ENCODE measurements at places on chromosomes 7 and 10.

DNA sequence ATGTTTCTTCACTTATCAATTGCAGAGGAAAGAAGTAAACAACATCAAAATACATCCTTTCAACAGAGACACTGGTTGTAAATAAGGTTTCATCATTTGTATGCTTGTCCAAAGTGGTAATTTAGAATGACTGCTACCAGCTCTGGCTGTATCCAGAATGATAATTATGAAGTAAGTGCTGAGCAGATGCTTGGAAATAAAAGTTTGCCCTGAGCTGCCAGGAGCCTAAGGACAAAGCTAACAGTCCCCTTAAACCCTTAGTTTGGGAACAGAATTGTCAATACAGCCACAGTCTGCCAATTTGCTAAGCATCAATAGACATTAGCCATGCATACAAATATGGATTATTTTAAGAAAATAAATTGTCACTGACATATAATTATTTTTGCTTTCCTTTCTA is 147.0 kb upstream of the SLC13A1 start:
- no peak for DNase-seq

DNA sequence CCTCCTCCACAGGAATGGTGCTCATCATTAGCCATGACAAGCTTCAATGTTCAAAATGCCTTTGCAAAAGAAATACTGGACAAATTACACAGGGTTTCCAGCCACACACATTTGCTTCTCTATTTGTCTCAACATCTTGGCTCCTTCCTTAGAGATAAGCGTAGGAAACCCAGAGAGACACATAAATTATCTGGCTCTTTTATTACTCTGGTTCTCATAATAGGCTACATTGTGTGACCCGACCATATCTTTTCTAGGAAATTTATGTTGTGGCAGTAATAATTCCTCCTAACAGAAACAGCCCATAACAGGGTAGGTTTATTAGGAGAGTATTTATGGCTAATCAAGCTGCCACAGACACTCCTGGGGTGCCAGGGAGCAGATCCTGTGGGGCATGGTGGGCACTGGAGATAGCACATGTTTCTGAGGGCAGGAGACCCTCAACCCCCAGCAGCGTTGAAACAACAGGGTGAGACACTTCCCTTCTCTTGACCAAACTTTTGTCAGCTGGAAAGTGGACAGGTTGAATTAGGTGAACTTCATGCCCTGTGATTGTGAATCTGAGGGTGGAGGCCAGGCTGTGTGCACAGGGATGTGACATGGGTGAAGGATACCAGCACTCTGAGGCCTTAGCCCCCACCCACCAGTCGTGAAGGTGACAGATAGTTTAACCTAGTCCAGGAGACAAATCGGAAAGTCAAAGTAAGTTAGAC is 295.9 kb upstream of the ZNF32 start:
- DNase-seq = no peak

- DNase-seq = peak; percentile 86
Observed at GRCh38 chr7:47610506-47611044, 28.7 kb upstream of the TNS3 start.

GRCh38 chr10:28991333-28992270 is 297.3 kb upstream of the LYZL1 start:
- DNase-seq = peak; percentile 35

- DNase-seq = no peak
Observed at GRCh38 chr7:91407942-91408341, 143.7 kb downstream of the FZD1 start.

- no peak for DNase-seq
Observed at GRCh38 chr7:101527844-101528667, 101.0 kb downstream of the MYL10 start.

- peak; percentile 35 for DNase-seq
Observed at GRCh38 chr10:74955796-74956195, 129.4 kb downstream of the KAT6B start.

- DNase-seq = no peak
Observed at GRCh38 chr10:62010366-62010765, 108.9 kb downstream of the ARID5B start.

DNA sequence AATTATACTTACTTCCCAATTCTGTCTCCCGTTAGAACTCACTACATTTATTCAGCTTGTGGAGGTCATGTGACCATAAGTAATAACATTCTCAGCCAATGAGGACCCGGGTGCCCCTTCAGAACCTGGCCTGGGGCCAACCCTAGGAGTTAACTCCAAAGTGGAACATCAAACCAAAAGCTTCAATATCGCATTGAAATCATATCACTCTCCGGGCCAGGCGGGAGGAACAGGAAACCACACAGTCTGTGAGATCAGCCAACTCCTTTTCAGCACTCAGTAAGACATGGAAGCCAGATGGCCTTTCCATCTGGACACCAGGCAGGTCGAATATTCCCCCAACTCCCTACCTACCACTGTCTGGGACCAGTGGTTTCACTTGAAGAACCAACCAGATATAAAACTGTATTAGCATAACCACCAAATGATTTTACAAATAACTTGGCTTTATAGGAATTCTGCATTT is 5.5 kb downstream of the CREB3L2 start:
- DNase-seq = peak; percentile 92

- no peak for DNase-seq
Observed at GRCh38 chr10:95416270-95416669, 125.5 kb upstream of the PDLIM1 start.

DNA sequence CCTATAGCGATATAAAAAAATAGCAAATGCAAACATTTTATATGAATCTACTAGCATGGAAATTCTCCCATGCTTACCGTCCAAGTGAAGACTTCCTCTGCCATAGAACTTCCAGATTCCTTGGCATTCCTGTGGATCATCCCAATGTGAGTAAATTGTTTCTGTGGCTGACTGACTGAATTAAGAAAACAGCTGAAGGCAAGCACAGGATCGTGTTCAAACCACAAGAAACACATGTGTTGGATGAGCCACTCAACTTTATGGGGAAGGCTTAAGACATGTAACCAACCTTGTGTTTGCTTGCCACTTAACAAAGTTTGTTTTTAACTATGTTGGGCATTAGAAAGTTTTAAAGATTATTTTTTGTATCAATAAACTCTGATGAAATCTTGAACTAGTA is 2.6 kb upstream of the MYPN start:
- peak; percentile 96 for DNase-seq
